T-helper 2 cell (primary cell): ENCODE measurements at places on chromosomes 7 and 10.

DNA sequence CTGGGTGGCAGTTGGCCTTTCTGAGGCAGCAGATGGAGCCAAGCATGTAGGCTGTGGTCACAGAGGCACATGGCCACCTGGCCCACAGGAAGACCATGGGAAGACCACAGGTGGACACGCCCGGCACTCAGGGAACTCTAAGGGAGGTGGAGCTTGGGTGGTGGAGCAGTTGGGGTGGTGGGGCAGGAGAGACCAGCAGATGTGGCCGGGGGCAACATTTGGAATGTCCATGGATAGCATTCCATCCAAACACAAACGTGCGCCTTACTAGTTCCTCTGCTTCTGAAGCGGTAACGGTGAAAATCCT is 290.9 kb downstream of the PTPRN2 start:
- DNase-seq: no peak

- DNase-seq: no peak
Observed at GRCh38 chr10:62842983-62843382, 26.8 kb upstream of the EGR2 start.

DNA sequence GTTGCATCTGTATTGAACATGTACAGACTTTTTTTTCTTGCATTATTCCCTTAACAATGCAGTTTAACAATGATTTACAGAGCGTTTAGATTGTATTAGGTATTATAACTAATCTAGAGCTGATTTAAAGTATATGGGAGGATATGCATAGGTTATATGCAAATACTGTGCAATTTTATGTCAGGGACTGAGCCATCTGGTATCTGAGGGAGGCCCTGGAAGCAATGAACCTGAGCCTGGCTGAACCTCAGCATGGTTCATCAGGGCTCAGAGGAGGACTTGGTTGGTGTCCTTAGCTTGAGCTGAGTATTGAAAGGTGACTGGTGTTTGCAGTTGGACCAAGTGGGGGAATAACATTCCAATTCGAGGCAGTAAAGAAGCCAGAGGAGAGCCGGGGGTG is 4.8 kb downstream of the ADCK2 start:
- DNase-seq: no peak

- no peak for DNase-seq
Observed at GRCh38 chr7:13508586-13508985, 480.9 kb downstream of the ETV1 start.

GRCh38 chr7:151468217-151469018 is 28.5 kb upstream of the CRYGN start:
- DNase-seq: no peak

DNA sequence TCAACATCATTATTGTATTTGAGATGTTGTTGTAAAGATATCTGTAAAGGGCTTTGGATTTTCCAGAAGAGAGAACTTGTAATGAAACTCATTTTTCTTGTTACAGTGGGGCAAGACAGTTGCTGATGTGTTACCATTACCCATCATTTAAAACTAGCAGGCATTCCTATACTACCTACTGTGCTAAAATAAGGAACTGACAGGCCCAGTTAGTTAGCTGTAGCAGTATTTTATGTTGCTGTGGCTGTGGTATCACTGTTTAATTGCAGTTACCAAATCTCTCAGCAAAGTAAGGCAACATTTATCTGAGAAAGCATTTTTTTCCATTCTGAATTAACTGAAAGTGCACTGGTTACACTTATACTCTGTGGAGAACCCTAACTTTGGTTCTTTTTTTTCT is 9.9 kb downstream of the ST7 start:
- no peak for DNase-seq

DNA sequence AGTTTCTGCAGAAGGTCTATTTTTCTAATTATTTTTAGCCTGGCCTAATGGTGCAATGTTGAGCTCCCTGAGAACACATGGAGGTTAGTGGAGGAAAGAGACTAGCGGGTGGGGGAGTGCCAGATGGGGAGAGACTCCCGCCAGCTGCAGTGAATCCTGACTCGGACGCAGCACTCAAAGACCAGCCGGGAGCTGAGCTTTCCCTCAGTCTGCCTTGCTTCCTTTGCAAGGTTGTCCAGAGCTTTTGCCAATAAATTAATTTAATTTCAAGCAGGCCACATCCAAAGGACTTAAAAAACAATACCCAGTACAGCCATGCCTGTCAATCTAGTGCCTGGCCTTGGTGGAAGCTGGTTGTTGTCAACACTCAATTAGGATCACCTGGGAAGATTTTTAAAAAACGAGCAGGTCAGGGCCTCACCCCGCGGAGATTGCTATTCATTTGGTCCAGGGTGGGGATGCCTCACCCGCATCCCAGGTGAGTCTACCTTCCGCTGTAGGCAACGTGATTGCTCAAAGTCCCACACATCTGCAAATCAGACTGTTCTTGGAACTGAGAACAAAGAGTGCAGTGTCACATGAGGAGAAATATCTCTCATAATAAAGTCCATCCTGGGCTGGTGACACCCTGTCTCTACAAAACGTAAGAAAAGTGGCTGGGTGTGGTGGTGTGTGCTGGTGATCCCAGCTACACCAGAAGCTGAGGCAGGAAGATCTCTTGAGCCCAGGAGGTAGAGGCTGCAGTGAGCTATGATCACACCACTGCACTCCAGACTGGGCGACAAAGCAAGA is 4.0 kb downstream of the CLRN3 start:
- DNase-seq: no peak

- DNase-seq: no peak
Observed at GRCh38 chr10:31129271-31129670, 97.6 kb upstream of the ZNF438 start.
